ENCODE measurements at places on chromosomes 5 and 9.

DNA sequence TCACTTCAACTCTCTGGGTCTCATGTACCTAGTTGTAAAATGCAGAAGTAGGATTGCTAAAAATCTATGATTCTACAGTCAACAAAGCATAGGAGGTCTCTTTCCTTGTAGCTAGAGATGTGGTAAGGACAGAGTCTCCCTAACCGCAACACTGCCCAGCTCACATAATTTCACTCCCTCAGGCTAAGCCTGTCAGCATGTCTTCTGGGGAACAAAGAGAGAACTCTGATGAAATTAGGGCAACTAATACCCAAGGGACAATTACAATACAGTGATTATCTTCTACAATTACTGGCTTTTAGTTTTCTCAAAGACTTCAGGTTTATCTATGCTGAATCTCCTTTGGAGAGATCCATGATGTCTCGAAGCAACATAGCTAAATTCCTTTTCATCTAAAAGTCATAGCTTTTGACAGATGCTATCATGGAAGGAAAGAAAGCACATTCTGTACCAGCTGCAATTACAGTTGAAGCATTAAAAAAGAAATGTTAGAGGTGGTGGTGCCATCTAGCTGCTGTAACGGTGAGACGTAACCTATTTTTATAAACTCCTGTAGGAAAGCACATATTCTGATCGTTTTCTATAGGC is 141.1 kb upstream of the TARS1 start:
- peak; percentile 90 for DNase-seq

GRCh38 chr9:2818804-2819121 is 25.1 kb downstream of the PUM3 start:
- no peak for DNase-seq

- peak; percentile 74 for DNase-seq
Observed at GRCh38 chr5:56269216-56269927, 36.2 kb upstream of the ANKRD55 start.

DNA sequence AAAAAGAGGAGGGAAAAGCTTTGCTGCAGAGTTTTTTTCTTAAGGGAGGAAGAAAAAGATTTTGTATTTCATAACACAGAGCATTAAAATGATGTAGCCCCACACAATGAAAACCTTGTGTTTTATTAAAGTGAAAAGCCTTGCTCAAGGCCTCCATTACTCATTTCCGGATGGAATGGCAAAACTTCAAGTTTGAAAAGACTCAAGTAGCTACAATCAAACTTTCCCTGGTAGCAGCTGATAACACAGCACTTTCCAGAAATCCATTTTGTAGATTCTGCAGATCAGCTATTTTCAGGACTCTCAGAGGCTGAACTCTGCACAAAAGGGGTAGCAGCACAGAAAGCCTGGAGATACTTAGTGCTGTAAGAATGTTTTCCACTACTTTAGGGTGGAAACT is 374.8 kb downstream of the NFIB start:
- peak; percentile 90 for DNase-seq

DNA sequence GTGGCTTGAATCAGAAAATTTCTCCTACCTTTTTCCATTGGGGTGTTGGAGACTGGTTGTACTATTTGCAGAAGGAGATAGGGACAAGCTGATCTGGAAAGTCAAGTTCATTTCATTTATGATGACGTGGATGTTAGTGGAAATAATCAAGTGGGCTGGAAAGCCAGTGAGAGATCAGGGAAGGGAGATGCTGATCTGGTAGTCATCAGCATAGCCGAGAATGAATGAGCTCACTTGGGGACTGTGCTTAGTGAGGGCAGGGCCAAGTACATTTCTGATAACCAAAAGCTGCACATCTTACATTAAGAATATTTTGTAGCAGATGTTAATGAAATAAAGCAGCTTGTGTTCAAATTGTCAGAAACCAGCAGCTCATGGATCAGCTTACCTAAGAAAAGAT is 12.1 kb downstream of the MAN2A1 start:
- DNase-seq, result peak; percentile 69

- DNase-seq, result peak; percentile 78
Observed at GRCh38 chr5:157858527-157859226, at the start of gene CLINT1. TSS of gene CLINT1 (minus strand) at chr5:157859145. CDS start at chr5:157858970, 175 bp downstream.

GRCh38 chr5:83551821-83552220 is 80.3 kb downstream of the VCAN start:
- peak; percentile 77 for DNase-seq

DNA sequence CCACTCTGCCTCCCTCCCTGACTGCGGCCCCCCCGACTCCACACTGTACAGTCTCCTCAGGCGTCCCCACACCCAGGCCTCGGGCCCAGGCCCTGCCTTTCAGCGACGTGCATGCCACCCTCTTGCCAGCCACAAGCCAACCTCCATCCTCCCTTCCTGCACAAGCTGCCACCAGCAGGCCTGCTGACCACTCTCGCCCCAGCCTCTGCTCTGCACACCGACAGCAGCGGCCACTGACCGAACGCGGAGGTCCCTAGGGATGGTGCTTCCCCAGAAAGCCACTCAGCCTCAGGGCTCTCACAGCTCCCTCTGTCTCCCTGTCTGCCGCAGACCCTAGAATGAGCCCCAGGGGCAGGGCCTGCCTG is 18.6 kb downstream of the LMAN2 start:
- no peak for DNase-seq

- no peak for DNase-seq
Observed at GRCh38 chr5:96125231-96125891, 163.7 kb upstream of the ELL2 start.

DNA sequence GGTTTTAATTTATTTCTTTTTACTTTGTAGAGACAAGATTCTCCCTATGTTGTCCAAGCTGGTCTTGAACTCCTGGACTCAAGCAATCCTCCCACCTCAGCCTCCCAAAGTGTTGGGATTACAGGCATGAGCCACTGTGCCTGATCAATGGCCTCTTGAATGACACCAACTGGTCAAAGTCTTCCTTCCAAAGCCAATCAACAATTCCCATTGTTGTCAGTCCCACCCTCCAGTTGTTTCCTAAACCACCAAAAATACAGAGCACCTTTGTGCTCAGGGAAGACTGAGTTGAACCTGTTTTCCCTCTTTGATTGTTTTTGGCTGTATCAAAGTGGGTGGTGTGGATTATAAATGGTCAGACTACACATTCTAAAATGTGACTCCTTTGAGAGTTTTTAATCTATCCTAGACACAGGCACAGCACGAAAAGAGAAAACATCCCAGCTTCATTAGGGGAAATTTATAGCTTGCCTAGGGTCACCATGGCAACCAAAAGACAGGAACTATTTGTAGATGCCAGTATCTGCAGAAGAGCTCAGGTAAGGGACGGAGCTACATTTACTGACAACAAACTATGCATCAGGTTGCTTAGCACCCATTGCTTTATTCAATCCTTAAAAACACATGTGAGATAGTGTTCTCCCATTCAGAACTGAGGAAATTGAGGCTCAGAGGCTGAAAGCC is 27.6 kb upstream of the ATP6V1G1 start:
- DNase-seq, result no peak

DNA sequence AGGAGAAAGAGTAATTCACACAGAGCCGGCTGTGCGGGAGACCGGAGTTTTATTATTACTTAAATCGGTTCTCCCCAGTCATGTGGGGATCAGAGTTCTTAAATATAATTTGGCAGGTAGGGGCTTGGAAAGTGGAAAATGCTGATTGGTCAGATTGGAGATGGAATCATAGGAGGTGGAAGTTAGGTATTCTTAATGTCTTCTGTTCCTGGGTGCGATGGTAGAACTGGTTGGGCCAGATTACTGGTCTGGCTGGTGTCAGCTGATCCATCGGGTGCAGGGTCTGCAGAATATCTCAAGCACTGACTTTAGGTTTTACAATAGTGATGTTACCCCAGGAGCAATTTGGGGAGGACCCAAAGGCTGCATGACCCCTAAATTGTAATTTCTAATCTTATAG is 4.6 kb upstream of the CERCAM start:
- no peak for DNase-seq

DNA sequence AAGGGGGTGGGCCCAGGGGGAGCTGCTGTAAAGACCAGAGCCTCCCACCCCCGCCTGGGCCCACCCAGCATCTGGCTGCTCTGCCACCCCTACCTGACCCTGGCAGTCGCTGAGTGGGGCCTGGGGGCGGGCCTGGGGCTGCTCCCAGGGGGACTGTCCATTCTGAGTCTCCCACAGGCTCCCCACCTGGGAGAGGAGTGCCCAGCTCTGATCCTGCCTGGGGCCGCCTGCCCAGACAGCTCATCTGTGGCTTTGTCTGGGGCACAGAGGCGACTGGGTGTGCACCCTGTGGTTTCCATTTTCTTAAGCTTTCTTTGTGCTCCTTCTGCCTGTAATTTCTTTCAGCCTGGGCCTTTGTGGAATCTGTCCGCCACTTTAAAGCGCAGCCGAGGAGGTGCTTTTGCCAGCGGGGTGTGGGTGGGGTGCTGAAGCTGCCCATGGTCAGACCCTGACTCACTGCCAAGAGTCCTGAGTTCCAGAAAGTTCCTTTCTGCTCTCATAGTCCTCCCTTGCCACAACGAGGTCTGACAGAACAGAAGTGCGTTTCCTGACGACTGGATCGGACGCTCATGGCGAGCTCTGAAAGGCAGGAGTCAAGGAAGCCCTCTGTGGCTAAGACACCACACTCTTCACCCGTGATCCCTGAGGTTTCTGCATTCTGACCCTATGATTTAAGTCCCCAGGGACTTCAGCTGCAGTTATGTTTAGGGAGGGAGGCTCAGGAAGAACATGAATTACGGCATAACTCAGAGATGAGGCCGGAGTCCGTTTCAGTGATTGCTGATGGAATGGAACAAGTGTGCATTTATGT is 225.0 kb downstream of the FANCC start:
- peak; percentile 79 for DNase-seq

DNA sequence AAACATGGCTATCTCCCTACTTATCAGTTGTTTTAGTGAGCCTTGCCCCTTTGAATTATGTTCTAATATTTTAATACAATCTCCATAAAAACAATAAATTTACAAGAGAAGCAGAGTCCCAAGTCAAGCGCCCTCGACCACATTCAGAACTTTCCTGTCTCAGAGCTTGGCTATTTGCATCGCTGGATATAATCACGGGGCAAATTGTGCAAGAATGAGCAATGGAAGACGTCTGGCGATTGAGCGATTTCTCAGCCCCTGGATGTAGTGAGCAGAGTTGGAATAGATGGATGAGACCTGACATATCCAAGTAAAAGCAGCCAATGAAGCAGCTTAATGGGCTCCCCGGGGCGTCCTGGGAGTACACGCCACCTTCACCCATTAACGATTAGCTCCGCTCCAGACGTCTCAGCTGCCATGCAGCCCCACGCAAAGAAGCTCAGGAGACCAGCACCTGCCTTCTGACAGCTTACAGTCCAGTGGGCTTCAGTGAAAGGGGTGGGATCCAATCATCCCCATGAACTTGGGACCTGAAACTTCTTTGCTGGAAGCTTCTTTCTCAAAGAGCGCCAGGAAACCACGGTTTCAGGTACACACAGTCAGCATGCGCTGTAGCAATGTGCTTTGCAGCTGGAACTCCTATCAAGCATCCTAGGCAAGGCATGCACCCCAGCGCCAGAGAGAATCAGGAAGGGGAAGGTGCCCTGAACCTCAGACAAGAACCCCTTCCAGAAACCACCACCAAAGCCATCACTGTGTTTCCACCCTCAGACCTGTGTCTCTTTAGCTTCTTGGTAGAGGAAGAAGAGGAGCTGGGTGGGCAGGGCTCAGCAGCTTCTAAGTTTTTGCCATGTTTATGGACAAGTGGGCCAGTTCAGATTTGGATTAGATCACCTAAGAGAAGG is 92.0 kb upstream of the IRX4 start:
- DNase-seq, result peak; percentile 6

- DNase-seq, result no peak
Observed at GRCh38 chr5:56291661-56292374, 58.7 kb upstream of the ANKRD55 start.

- DNase-seq, result no peak
Observed at GRCh38 chr9:34862836-34863235, 95.2 kb upstream of the PHF24 start.

DNA sequence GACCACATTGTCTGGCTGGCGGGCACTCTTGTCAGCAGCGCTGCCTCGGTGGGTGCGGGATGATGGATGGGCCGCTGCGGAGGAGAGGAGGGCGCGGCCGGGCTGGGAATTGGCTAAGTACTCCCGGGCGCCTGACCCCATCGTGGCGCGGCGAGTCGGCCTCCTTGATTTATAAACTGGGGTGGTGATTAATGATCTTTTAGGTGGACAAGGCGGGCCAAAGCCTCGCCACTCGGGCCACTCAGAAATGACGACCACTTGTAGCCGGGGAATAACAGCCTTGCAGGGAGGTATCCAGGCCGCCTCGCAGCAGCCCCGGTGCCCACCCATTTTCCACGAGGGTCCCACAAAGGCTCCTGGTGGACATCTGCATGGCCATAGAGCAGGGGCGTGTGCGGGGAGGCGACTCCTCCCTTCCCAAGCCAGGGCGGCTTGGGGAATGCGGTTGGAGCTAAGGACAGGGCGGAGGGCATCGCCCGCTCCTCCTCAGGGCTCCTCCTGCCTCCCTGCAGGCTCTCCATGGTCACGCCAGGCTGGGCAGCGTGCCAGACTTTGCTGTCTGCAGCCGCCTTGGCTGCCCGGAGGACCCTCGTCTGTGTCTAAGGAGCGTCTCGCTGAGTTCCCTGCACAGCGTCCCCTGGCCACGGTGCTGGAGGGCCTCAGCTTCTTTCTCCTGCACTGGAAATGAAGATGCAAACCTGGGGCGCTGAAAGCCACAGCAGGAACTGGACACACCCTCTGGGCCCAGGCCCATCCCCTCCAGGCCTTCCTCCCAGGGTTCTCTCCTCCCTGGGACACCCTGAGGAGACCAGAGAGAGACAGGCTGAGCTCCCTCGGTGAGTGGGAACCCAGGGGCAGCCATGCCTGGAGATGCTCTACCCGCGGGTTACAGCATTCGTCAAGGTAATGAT is 287.4 kb upstream of the IRX4 start:
- no peak for DNase-seq

DNA sequence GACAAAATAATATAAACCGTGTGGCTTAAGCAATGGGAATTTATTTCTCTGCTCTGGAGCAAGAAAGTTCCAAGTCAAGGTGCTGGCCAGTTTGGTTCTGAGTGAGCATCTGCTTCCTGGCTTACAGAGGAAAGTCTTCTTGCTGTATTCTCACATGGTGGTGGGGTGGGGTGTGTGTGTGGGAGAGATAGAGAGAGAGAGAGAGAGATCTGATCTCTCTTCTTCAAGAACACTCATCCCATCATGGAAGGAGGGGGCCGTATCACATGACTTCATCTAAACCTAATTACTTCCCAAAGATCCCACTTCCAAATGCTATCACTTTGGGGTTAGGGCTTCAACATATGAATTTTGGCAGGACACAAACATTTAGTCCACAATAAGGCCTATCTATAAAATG is 91.2 kb downstream of the PRR16 start:
- DNase-seq, result no peak

GRCh38 chr5:65271906-65272305 is 209.8 kb downstream of the ADAMTS6 start:
- DNase-seq, result no peak

DNA sequence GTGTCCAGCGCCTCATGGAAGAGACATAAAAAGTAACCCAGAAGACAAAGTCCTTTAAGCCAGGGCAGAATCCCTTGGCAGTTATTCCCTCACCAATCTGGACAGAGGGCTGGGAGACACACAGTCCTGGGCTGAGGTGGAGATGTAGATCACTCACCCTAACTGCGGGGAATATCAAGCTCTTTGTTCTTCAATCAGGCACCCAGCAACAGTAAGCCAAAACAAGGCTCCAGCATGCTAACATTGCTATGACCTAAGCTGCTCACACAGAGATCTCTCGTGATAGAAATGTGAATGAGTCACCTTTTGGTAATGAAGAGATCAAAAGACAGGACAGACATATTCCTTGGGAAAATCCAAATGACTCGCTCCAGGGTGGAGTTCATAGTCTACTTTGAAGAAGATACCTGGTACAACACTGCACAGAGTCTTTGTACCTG is 101.3 kb downstream of the FBN2 start:
- DNase-seq, result peak; percentile 88

GRCh38 chr9:108517651-108518365 is 338.0 kb downstream of the ACTL7B start:
- peak; percentile 18 for DNase-seq

All from fibroblast of mammary gland (primary cell).